Activated CD4-positive, CD25-positive, alpha-beta regulatory T cell (primary cell): ENCODE measurements at places on chromosomes 5 and 9.

- DNase-seq = no peak
Measured at GRCh38 chr5:143314099-143314498, 89.4 kb downstream of the NR3C1 start.

DNA sequence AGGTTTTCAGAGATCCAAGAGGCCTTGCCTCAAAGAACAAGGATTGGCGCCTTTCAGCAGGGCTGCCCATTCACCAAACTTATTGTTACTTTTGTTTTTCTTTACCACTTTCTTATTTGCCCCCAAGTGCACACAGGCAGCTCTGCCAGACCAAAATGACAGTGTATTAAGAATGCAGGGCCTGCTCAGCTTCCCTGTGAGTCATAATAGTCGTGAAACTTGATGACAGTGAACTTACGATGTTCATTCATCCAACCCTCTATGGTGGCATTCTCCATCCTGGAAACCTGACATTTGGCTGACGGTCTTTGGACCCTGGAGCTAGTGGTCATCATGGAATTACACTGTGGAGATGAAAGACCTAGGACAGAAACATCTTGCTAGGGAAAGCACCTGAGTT, 44.3 kb downstream of the UBE2QL1 start:
- DNase-seq = no peak

GRCh38 chr9:111094433-111094924, 56.2 kb upstream of the LPAR1 start:
- DNase-seq = no peak

DNA sequence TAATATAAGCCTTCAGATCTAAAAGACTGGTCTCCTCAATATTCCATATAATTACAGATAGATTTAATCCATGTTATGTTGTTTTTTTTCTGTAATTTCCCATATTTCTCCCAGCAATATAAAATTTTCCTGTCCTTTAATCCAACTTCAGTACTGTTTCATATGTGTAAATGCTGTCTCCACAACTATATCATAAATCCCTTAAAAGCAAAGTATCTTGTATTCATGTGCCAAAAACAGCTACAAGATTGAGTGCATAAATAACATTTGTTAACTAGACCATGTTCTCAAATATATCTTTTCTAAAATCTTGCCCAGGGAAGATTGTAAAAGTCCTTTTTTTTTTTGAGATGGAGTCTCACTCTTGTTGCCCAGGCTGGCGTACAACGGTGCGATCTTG, 35.0 kb upstream of the PDCL start:
- DNase-seq = no peak

GRCh38 chr5:142713121-142713706, 27.3 kb upstream of the FGF1 start:
- peak; percentile 76 for DNase-seq

DNA sequence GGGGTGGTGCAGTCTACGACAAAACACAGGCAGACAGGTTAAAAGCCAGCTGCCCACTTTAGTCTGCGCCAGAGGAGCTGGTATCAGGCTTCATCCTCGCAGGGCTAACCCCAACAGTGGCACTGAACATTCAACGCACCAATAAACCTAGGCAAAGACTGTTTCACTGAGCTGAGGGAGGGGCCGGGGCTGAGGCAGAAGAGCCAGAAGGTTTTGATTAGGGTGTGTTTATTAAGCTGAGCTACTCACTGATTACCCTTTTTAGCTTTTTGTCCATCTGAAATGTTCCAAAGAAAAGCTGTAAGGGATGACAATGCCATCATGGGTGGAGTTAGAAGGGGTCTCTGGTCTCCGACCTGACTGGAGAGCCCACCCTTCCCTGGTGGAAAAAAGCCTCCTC, 1.4 kb downstream of the ZMYND19 start:
- no peak for DNase-seq

- no peak for DNase-seq
Measured at GRCh38 chr5:169164481-169164925, 136.4 kb downstream of the SLIT3 start.

- DNase-seq = no peak
Measured at GRCh38 chr5:160060001-160060400, 51.1 kb downstream of the TTC1 start.

DNA sequence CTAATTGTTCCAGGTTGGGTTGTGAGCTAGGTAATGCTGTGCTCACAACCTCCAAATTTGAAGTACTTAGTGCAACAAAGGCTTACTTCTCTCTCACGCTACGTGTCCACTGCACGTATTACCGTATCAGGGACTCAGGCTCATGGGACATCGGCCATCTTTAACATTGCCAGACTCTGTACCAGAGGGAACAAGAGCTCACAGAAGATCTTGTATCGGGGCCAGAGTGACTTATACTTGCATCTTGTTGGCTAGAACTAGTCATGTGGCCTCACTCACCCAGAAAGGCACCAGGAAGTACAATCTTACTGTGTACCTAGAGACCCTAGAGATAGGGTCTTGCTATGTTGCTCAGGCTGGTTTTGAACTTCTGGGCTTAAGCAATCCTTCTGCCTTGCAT, 81.1 kb upstream of the KLF9 start:
- no peak for DNase-seq

DNA sequence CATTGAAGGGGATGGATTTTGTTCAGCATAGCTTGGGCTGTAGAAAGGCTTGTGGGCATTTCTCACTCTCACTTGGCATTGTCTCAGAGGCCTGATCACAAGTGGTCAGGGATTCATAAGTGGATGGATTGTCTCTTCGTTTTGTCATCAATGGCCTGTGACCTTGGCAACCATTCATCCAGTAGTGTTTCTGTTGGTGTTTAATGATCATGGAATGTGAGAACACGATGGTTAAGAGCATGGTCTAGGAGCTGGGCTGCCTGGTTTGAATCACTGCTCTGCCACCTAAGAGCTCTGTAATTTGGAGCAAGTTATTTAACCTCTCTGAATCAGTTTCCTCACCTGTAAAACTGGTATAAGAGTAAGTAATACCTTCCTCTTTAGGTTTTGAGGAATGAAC, 430.1 kb upstream of the MEF2C start:
- no peak for DNase-seq

DNA sequence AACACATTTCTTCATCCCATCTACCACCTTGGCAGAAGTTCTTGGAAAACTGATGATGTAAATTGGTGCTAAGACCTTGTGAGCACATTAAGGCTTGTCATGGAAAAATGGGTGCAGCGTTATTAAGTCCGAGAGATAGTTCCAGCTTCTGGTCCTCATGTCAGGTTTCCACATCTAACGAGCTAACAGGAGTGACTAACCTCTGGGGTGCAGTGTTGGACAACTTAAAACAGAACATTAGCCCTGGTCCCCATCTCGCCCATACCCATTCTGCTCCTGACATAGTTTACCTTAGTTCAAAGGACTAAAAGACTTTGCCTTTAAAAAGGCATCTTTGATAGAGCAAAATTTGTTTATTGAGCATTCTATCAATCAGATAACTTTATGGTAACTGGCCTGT, 128.0 kb downstream of the SLC1A3 start:
- no peak for DNase-seq

DNA sequence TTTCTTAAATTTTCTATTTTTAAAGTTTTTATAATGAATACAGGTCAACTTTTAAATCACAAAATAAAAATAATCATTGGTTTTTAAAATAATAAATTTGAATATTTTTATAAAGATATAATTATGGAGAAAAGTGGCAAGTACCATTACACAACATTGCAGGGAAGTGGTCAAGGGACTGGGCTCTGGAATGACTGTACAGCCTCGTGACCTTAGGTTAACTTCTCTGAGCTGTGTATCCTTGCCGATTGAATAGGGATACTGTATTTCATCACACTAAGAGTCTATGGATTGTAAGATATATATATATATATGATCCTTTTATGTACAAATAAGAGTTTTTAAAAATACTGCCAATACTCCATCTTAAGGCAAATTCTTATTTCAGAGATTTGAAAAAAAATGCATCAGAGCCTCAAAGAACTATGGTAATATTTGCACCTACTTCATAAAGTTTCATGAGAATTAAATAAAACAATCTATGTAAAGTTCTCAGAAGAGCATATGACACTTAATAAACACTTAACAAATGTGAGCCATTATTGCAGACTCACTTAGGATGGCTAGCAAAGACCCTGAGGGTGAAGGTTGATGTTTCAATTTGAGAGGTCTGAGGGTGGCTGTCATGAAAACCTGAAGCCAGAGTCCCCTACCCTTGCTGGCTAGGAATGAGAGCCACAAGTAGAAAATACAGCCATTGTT, 136.5 kb downstream of the CCDC192 start:
- DNase-seq = no peak
